ENCODE measurements at places on chromosomes 3 and 15. TPM values are rescaled to one million over a fixed set of nuclear protein-coding genes. Genes with fewer than 3 reads are reported as not detected.

- no peak for DNase-seq
Measured at GRCh38 chr3:28575100-28575745, 226.6 kb upstream of the AZI2 start.

DNA sequence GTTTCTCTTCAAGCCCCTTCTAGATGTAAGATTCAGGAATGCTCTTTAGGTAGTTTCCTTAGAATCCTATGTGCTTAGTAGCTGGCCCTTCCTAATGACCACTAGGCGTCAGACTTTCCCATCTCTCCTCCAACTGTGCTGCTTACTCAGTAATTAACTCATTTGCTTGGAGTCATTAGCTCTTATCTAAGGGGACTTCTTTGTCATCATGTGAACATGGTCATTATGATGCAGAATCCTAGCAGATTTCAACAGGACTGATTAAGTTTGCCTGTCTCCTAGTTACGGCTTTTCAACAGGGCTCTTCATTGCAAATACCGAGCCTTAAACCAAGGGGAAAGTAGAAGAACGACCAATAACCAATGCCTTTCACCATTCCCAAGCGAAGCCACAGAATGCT is 46.4 kb downstream of the GJD2 start:
- no peak for DNase-seq

DNA sequence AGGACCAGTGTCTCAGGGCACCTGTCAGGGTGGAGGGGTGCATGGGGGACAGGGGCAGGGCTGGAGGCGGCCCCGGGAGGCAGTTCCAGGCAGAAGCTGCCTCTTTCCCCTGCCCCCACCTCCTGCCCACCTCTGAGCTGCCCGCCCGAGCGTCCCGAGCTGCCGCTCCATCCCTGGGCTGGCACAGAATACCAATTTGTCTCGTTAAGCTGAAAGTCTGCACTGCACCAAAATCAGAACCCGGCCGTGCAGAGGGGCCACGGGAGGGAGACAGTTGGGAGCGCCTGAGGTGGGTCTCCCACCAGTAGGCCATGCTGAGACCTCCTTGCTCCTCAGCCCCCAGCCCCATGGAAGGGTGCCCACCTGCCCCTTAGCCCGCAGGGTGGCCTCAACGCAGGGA is 1.3 kb upstream of the ATP2B2 start:
- no peak for DNase-seq

GRCh38 chr15:77507911-77508310 is 87.2 kb downstream of the HMG20A start:
- DNase-seq: no peak

The ARL14 gene
- polyA plus RNA-seq: not detected

DNA sequence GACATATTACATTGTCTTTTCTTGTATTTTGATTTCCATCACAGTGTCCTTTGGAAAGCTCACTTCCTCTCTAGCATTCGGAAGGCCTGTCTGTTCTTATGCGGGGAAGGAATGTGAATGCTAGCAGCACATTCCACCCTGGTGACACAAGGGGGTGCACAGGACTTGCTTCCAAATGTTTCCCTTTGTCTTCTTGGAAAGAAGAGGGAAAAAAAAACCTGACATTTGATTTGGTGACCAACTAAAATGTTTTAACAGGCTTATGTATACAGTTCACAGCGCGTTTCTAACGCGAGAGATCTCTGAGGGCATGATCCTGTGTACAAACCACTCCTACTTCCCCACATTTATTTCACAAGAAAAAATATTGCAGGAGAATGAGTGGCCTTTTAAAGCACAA is 107.6 kb upstream of the FXR1 start:
- DNase-seq: no peak

DNA sequence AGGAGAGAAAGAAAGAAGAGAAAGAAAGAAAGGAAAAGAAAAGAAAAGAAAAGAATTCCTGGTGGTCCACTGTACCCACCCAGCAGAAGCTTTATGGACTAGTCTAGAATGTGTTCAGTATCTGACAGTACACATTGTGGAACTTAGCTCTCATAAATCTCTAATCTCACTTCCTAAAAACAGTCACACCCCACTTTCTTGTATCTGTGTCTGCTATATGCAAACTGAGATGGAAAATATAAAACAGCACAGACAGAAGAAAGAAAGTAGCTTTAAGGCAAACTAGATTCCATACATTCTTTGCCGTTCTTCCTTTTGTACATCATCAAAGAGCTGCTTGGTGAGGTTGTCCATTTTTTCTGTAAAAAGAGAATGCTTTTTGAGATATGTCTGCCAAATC is 41.1 kb upstream of the GNB5 start:
- no peak for DNase-seq

DNA sequence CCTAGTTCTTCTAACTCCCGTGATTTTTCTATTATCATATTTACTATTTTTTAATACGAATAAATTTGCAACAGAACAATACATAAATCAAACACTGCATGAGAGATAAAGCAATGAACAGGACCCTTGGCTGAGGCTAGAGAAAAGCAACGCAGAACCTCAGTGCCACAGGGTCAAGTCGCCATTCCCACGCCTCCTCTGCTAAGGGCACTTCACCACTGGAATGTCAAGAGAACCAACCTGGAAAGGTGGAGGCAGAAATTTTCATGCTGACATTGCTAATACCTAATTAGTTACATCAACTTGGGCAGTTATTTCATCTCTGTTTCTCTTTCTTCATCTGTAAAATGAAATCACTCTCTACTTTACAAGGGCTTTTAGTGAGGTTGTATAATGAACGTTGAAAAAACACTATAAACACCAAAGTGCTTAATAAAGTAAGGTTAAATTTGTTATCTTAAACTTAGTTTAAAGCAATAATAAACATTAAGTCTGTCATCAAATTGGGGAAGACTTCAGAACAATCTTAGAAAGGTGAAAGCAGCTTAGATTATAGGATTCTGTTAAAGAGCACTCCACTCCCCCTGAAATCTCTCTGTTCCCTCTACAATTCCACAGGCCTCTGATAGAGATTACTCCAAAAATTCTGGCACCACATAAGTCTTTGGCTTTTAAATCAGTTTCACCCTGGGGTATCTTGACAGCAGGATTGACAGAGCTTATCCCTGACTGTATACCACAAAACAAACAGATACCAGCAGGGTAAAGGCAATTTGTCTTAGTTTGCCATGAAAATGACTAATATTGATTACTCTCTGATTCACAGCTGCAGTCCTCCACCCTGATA is 41.9 kb downstream of the PLCH1 start:
- no peak for DNase-seq

DNA sequence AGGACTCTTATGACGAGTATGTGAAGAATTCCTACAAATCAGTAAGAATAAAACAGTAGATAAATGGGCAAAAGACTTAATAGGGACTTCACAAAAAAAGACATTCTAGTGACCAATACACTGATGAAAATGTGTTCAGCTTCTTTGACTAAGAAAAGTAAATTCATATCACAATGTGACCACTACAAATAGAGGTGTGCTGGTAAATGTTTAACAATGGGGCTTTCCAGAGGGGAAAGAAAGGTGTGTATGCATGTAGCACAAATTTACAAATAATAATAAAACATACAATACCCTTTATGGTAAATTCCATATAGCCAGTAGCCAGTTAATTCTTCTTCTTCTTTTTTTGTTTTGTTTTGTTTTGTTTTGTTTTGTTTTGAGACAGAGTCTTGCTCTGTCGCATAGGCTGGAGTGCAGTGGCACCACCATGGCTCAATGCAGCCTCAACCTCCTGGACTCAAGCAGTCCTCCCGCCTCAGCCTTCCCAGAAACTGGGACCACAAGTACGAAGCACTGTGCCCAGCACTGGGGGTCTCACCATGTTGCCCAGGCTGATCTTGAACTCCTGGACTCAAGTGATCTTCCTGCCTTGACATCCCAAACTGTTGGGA is 17.5 kb upstream of the NMD3 start:
- DNase-seq: no peak

- DNase-seq: no peak
Measured at GRCh38 chr3:145812391-145812790, 348.6 kb downstream of the PLOD2 start.

- DNase-seq: no peak
Measured at GRCh38 chr3:66851894-66852613, 146.1 kb upstream of the KBTBD8 start.

GRCh38 chr3:189625071-189625470 is 6.1 kb upstream of the TP63 start:
- no peak for DNase-seq

- no peak for DNase-seq
Measured at GRCh38 chr3:18008706-18009368, 266.4 kb upstream of the TBC1D5 start.

DNA sequence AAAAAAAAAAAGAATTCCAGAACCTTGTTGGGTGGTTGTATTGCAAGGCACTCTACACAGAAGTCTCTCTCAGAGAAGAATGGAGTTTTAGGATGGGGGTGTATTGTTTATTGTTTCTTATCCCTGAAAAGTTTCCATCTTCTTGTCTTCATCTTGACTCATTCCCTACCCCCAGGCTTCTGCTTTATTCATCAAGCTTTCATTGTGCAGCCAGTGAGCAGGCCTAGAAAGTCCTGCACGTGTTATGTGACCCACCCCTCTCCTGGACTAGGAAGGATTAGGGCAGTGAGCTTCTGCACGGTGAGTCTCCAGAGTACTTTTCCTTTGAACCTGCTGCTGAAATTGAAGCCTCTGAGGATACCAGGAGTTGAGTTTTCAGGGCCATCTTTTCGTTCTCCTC is 150.9 kb upstream of the IL12A start:
- DNase-seq: no peak

The SPATA12 gene
- polyA plus RNA-seq: not detected

- no peak for DNase-seq
Measured at GRCh38 chr3:105394177-105394576, 27.5 kb downstream of the ALCAM start.

GRCh38 chr3:159855599-159856346 is 132.9 kb upstream of the IL12A start:
- no peak for DNase-seq

The CISH gene
- polyA plus RNA-seq: 2.6 TPM

- no peak for DNase-seq
Measured at GRCh38 chr3:72158639-72159326, 373.8 kb upstream of the PROK2 start.

DNA sequence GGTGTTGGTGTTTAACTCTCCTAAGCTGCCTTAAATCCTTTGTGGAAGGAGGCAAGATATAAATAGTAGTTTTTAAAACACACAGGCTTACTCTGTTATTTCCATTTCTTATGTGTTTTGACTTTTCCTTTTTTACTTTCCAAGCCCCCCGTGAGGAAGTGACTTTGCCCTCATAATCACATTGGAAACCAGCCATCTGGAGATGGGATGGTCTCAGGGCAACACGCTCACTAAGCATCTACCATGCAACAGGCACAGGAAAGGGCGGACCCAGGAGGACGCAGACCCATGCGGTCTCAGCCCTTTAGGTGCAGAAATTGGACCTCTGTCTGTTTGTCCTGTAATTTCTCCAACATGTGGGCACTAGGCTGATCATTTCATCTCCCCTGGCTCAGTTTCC is 115.7 kb downstream of the PDZRN3 start:
- DNase-seq: no peak

The CFAP161 gene
- not detected for polyA plus RNA-seq

The SMCO1 gene
- polyA plus RNA-seq: not detected

DNA sequence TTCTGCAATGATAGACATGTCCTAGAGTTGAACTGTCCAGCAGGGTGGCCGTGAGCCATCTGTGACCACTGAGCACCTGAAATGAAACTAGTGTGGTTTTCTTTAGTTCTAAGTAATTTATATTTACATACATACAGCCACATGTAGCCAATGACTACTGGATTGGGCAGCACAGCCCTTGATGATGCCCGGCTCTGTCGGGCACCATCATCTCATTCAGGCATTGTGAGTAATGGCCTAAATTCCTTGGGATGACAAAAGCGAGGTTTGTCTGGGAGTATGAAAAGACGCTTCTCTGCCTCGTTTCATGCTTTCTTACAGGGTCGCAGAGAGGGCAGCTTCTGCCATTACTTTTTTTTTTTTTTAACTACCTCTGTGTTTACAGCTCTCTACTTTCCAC is 251.9 kb upstream of the HES1 start:
- no peak for DNase-seq

The ACTL6A gene
- 38.6 TPM for polyA plus RNA-seq

The IL17RD gene
- 0.60 TPM for polyA plus RNA-seq

The FMN1 gene
- 3.5 TPM for polyA plus RNA-seq

GRCh38 chr15:83734487-83734886 is 80.6 kb downstream of the ADAMTSL3 start:
- no peak for DNase-seq

The MINAR1 gene
- 0.43 TPM for polyA plus RNA-seq

The TCTA gene
- 57.2 TPM for polyA plus RNA-seq

GRCh38 chr3:46168583-46169345 is 39.3 kb downstream of the CCR1 start:
- no peak for DNase-seq

GRCh38 chr3:171044384-171044783 is 17.9 kb upstream of the SLC2A2 start:
- DNase-seq: no peak

The PRR20G gene
- not detected for polyA plus RNA-seq

DNA sequence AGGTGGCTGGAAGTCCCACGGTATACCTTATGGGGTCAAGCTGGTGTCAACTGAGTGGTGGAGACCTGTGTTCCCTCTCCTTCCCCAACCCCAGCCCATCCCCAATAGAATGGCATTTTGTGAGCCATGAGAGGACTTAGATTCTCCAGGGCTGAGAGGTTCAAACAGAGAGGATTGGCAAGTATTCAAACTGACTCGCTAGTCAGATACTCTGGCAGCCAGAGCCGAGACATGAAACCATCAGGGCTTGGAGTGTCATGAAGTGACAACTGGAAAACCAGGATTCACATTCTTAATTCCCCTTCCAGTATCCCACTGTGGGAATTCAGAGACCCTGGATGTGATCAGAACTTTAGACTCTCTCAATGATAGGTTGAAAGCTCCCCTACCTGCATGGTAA is 159.4 kb upstream of the SNTN start:
- no peak for DNase-seq

The CMTM8 gene
- polyA plus RNA-seq: 0.39 TPM

DNA sequence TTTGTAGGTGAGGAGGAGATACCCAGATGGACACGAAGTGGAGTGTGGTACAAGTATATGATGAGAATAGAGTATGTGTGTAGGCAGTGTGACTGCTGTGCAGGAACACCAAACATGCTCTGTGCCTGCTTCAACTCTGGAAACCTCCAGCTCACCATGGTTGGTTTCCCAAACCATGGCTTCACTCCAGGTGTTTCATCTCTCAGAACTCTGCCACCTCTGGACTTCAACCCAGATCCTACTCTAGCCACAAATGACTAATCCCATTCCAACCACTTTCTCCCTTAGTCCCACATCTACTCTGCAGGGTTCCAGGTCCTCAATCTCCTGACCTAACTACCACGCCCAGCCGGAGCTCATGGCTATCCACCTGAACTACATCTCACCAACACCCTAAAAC is 102.1 kb downstream of the RYK start:
- no peak for DNase-seq
